Activated CD8-positive, alpha-beta memory T cell treated with anti-CD3 and anti-CD28 coated beads for 48 hours (primary cell): ENCODE measurements at places on chromosomes 2 and 18.

DNA sequence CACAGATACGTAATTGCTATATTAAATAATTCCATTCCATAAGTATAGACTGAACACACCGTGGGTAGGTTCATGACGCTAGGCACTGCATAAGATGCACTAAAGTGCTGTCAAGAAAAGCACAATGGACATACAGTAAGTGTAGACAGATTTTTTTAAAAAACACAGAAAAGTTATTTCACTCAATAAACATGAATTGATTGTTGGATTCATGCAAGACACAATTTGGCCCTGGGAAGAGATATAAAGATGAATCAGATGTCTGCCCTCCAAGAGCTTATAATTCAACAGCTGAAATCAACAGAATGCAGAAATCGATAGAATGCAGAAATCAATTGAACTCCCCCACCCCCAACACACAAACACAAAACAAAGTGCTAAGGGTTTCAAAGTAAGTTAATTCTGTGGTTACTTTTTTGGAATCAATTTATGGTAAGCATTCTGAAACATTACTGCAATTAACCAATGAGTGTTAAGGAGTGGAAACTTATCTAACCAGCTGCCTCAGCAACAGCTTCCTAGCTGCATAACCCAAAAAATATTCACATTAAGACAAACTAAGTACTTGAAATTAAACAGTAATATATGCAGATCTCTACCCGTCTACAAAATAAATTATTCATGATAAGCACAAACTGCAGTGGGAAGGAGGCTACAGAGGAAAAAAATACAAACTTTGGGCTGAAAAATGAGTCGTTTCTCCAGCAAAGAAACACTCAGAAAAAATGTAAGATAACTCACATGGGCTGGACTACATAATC, 1.6 kb downstream of the NBAS start:
- DNase-seq, result no peak

- DNase-seq, result no peak
Observed at GRCh38 chr18:45107425-45107824, 426.7 kb downstream of the SETBP1 start.

DNA sequence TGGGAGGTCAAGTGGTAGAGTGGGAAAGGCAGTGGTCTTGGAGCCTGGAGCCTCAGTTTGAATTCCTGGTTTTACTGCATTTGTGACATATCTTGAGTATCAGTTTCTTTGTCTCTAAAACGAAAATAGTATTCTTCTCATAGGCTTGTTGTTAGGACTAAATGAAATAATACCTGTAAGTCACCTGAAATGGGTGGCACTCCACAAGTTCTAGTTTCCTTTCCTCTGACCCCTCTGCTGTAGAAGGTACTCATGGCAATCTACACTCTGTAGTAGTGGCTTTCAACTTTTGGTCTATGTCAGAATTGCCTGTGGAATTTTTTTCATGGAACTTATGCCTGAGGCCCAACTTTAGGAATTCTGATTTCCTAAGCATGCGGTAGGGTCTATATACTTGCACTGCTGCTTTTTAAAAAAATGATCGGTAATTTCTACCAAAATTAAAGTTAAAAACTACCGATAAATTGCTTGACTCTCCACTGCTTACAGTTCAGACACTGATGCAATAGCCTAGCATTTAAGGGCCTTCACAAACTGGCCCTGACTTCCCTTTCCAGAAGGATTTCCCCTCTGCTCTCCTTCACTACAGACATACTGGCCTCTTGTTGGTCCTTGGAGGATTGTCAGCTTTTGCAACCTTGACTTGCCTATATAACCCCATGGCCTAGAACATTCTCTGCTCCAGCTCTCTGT, 47.2 kb downstream of the PLEK start:
- no peak for DNase-seq

DNA sequence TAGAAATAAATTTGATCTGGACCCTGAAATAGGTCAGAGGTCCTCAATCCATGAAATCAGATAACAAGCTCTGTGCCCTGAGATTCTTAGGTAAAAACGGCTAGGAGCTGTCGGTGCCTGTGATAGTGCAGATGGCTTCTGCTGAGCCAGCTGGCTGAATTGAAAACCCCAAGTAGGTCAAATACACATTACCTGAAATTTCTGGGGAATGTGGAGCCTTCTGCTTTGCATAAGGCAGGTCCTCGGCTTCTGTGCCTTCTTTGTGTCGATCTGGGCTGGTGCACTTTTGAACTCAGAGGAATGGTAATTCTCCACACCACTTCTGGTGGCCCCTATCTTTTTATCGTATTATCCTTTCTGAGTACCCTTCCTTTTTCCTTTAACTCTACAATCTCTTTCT, 66.6 kb downstream of the CNTNAP5 start:
- DNase-seq, result no peak

- no peak for DNase-seq
Observed at GRCh38 chr2:67082813-67083212, 314.3 kb upstream of the ETAA1 start.

- DNase-seq, result no peak
Observed at GRCh38 chr2:9124231-9124741, 82.3 kb upstream of the ASAP2 start.

DNA sequence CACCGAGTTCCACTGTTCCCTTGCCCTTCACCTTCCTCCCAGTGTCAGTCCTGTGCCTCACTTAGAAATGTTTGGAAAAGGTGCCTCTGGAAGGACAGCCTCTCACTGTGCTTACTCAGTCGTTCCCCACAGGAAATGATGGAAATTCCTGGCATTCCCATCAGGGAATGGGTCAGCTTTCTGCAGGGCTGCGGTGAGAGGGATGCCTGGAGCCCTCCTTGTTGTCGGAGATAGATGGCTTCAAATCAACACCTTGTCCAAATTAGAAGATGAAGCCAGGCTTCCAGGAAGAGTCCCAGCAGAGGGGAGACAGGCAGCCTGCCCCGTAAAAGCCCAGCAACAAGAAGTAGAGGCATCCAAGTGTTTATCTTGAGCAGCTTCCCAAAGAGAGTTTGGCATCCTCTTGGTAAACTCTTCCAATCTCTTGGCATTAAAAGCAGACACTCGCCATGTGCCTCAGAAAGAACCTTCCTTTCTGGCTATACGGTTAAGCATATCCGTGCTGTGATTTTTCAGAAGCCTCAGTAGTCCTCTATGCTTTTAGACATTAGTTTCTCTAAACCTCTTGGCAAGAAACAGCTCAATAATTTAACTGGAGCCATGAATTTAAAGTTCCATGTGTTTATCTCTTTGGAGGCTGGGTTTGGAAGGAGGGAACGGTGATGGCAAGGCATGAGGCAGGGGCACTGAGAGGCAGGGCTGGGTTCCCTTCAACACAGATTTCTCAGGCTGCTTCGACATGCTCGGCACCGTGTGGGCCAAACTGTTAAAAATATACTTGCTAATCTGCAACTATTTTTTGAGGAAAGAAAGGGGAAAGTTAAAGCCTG, 25.1 kb downstream of the COLEC12 start:
- DNase-seq, result no peak

DNA sequence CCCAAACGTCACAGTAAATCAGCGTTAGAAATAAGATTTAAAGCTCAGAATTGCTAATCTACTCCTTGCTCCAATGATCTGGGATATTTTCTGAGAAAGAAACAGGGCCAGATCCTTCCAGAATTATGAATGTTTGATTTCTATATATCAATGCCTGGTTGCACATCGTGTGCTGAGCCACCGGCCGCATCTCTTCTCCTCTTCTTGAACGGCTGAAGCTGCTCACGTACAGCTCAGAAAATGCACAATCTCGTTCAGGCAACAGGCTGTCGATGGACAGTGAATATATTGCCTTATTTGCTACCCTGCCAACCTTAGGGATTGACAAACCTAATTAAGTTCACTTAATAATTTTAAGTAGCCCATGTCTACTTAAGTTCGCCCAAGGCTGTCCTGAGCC, 169.5 kb downstream of the CLIP4 start:
- DNase-seq, result no peak

GRCh38 chr2:104825124-104825865, 28.6 kb upstream of the POU3F3 start:
- DNase-seq, result no peak

DNA sequence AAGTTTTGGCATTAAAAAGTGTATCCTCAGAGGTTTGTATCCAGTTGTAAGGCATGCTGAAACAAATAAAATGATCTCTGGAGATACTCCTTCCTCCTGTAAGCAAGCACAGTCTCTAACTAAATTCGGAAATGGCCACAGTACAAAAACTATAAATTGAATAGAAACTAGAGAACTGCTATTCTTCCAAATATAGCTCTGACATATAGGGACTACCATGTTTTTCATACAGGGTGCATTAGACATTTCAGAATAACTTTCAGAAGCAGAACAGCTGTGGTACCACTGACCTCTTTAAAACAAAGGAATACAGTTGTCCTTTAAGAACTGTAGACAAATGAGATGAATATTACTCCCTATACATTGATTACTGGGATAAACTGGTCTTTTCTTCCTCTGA, 568.5 kb downstream of the ARHGAP15 start:
- no peak for DNase-seq

- no peak for DNase-seq
Observed at GRCh38 chr2:10912076-10912731, 470 bp downstream of the KCNF1 start.

GRCh38 chr2:105405291-105405690, 6.4 kb upstream of the FHL2 start:
- no peak for DNase-seq

- DNase-seq, result no peak
Observed at GRCh38 chr2:46509804-46510203, 30.4 kb downstream of the TMEM247 start.

DNA sequence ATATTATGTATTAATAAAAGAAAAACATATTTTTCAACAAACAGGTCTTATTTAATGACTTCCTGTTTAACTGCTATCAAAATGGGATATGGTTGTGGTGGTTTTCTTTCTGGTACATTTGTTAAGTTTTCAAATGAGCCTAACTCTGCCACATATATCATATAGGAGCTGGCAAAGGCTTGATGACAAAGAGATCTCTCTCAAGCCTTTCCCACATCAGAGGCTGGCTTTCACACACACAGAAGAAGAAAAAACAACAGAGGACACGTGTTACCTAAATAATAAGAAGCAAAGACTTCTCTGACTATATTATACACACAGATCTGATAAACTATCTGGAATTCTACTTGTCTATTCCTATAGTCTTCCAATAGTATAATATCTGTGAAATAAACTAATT, 46.1 kb downstream of the CFAP36 start:
- DNase-seq, result no peak

DNA sequence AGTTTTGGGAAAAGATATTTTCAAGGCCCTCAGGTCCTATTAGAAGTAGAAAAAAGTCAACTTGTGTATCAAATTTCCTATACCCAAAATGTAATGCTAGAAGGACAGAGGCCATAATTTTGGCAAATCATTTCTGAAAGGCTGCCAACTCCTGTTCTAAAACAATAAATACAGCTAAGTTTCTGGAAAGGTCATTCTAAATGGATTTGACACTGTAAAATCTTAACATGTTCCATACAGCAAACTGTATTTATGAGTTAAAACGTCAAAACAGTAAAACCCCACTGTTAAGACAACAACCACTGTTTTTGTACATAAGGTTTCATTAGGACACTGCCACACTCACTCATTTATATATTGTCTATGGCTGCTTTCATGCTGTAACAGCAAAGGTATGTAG, 9.7 kb downstream of the FAM98A start:
- DNase-seq, result no peak
